HT-29 (cell line): ENCODE measurements at places on chromosomes 12 and 14.
A peak's percentile ranks its signal among the peaks of the same experiment; 100 is the strongest.

DNA sequence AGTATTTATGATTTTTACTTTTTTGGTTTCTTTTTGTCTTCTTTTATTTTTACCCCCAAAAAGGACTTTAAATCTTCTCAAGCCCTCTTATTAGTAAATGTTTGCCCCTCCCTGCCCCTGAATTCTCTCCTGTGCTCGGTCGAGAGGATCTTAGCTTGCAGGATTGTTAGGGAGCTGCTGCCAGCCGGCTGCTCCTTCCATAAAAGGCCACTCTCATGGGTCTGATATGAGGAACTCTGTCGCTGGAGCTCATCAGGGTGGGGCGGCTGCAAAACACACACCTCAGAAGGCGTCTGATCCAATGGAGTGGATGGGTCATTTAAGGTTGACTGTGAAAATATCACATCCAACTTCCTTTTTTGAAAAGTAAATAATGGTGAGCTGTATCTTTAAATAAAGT, 8.5 kb downstream of the LTBR start:
- DNase-seq = peak; percentile 77

DNA sequence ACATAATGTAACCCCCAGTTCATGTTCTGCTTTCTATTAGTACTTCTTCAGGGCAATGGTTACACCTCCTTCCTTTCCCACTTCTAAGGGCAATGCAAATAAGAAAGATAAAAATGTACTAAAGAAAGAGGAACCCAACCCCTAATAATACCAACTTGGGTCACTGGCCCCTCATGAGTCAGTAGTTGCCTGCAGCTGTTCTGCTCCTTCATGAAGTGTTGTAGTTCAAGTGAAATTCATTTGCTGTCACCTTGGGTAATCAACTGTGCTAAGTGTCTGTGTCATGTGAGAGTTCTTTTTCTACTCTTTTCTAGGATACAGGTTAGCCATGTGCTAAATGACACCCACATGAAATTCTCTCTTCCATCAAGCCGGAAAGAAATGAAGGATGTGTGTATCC, 91.8 kb downstream of the PLXNC1 start:
- no peak for DNase-seq

DNA sequence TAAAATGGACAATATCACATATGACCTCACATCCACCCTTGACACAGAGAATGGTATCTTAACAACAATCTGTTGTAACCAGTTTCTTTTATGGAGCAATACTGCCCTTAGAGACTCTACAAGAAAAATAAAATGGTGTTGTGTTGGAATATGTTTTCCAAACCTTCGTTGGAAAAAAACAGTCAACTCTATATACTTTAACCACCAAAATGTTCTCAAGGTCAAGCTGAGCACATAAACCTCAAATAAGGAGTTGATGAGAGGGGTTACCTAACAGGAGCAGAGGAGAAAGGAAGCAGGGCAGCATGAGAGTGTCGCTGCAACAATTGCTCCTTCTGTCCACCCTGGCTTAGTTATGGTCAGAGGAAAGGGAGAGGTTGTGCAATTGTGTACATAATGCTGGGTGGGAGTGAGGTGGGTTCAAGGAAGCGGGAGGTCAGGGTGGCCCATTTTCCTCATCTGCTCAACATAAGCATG, 179.2 kb upstream of the BMP4 start:
- DNase-seq = peak; percentile 26

DNA sequence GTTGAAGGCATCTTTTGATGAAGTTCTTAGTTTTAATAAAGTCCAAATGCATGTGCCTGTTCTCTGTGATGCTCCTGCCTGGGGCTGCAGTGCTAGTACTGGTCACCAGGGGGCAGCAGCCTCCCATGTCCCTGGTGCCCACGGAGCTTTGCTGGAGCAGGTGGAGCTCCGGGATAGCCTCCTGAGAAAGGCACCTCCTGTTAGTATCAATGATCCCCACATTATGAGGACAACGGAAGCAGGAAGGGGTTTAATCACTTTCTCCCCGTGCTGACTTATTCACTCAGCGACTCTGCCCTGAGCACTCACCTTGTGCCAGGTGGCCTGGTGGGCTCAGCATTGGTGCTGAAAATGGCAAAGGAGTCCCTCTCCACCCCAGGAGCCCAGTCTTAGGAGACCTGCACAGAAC, 123.0 kb upstream of the PZP start:
- peak; percentile 71 for DNase-seq

DNA sequence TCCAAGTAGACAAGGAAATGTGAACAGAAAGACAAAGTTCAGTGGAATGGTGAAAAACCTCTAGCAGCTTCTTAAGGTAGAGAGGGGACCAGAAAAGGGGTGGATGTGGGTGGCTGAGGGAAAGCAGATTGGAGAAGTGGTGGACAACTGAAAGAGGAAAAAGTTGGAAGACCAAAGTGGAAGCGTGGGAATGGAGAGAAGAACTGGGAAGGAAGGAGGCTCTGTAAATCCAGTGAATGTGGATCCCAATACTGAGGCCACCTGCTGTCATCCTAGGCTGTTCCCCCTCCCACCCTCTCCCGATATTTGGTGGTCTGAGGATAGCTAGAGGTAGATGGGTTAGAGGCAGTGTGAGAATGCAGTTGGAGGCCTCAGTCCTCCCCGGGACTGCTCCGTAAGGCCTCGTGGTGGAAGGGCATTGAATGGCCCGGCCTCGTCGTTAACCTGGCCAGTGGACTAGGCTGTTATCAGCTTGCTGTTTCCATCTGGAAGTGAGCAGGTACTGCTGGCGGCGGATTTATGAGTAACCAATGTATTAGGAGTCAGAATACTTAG, 822 bp upstream of the POU6F1 start:
- DNase-seq = peak; percentile 57

GRCh38 chr12:110568752-110569151, 14.4 kb downstream of the PPTC7 start:
- DNase-seq = no peak

GRCh38 chr12:94710933-94711332, 60.6 kb upstream of the TMCC3 start:
- peak; percentile 58 for DNase-seq

- DNase-seq = no peak
These were observed 88.3 kb downstream of the GTF2A1 start for GRCh38 chr14:81132468-81132867.

- DNase-seq = peak; percentile 16
These were observed 169.8 kb downstream of the OTOGL start for GRCh38 chr12:80268924-80269749.
